ENCODE measurements at places on chromosomes 3 and 15.

DNA sequence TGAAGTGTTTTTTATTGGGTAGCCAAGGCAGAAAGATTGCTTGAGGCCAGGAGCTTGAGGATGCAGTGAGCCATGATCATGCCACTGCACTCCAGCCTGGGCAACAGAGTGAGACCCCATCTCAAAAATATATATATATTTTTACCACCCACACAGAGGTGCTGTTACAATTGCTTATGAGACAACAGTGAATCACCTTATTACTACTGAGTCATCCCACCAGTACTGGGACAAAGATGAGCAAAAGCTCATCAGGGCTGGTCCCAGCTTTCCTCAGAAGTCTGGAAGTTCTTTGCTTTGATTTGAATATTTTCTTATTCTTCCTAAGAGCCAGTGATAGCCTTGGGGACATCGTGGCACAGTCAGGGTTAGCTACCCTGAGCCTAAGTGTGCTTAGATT, 207.7 kb downstream of the SOX2 start:
- no peak for DNase-seq

GRCh38 chr3:94539937-94540336, 477.1 kb downstream of the NSUN3 start:
- no peak for DNase-seq

DNA sequence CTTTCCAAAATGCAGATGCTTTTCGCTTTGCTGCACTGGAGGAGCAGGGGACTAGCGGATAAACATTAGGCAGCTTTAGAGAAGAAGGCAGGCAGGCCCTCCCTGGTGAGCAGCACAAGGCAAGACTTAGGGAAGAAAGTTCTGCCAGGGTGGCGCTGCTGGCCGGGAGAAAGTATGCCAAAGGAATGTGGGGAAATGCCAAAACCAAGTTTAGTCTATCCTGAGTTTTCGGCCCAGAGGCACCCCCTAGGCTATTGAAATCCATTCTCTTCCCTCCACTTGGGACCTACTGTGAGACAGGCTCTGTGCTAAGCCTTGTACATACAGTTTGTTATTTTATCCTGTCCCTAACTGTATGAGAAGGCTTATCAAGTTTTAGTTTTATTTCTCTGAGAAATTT, 9.2 kb downstream of the SHC4 start:
- no peak for DNase-seq

DNA sequence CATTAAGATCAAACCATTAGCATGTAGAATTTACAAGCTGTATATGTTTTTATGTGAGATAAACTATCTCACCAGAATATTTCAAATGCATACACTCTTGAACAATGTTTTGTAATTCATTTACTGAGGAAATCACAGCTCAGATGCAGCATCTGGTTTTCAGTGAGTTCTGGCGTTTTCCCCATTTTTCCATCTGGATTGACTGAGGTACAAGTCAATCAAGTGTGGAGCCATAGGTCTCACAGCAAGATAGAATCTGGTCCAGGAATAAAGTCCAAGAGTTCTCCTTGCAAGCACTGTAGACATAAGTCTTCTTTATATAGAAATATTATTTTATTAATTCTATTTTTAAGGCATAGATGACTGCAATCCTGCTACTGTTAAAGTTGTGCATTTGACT, 219.3 kb downstream of the ZBBX start:
- DNase-seq, result no peak

DNA sequence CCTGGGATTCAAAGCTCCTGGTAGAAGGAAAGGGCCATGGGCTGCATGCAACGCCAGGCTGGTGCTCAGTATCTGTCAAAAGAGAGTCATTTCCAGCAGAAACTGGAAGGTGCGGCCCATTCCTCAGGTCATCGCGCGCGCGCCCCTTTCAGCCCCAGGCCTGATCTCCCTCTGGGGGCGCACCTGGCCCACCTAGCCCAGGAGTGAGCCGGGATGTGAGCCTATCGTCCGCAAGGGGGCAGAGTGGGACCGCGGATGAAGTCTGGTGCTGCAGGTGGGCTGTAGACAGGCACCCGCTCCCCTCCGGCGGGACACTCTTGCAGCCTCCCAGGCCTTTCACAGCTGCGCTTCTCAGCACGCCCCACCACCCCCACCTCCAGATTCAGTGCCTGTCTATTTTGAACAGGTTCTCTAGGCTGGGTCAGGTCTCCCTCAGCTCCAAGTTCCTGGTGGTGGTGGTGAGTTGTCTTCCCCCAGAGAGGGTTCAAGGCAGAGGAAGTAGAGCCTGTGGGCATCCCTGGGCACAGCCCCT, 5.8 kb upstream of the RPL29 start:
- DNase-seq, result peak; percentile 75

- no peak for DNase-seq
Observed at GRCh38 chr15:87740655-87741344, 515.7 kb downstream of the NTRK3 start.

- DNase-seq, result no peak
Observed at GRCh38 chr15:82040862-82041261, 5.0 kb downstream of the MEX3B start.

DNA sequence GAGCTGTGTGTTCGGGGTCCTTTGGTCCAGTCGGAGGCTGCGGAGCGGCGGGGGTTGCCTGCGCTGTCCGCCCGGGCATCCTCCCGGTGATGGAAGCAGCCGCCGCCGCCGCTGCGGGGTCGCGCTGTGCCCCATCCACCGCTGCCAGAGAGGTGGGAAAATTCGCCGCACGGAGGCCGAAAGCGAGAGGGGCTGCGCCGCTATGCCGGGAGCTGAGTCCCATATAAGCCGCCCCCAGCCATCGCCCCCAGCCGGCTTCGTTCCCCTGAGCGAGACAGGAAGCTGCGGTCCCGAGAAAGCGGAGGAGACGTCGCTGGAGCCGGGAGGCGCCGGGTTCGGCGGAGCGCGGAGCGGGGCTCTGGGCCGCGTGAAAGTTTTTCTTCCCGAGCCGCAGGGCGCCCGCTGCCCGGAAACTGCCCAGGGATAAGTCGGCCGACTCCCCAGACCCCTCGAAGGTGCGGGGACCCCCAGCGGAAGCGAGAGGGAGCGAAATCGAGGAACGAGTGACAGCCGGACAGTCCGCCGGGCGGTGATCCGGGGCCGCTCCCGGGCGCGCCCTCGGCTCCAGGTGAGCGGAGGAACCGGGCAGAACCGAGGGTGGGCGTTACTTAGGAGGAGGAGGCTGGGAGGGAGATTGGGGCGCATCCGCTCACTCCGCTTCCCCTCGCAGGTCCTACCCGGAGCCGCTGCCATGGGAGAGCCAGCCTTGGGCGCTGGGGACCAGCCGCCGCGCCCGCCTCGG, 574 bp downstream of the CHST2 start:
- peak; percentile 9 for DNase-seq

GRCh38 chr15:83886321-83886720, 232.4 kb downstream of the ADAMTSL3 start:
- no peak for DNase-seq

DNA sequence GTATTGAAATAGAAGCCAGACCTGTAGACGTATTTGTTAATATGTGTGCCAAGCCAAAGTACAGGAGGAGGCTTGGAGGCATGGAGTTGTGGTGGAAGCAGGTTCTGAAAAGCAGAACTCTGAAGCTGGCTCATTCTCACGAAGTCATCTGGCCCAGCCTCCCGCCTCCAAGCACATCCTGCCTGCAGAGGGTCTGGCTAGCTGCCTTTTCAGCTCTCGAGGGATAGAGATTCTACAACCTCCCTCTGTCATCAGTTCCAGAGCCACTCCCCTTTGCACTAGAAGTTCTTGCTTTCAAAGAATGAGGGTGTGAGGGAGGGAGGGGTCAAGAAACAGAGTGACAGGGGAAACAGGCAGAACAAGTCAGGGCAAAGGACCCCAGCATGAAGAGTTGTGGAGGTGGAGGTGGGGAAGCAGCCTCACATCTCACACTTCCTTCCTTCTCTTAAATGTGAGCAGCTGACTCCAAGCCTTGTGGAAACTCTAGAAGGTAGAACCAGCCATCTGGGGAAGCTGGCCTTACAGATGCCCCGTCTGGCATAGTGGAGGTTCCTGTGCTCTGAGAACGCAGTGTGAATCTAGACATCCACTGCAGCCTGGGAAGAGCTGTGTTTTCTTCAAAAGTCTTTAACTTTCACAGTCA, 95.3 kb downstream of the SLC49A4 start:
- no peak for DNase-seq

- no peak for DNase-seq
Observed at GRCh38 chr15:67520321-67521028, 456 bp upstream of the C15orf61 start.
